Endodermal cell (in vitro differentiated cells): ENCODE measurements at places on chromosomes 7 and 10. TPM values are rescaled to one million over a fixed set of nuclear protein-coding genes. Genes with fewer than 3 reads are reported as not detected.

DNA sequence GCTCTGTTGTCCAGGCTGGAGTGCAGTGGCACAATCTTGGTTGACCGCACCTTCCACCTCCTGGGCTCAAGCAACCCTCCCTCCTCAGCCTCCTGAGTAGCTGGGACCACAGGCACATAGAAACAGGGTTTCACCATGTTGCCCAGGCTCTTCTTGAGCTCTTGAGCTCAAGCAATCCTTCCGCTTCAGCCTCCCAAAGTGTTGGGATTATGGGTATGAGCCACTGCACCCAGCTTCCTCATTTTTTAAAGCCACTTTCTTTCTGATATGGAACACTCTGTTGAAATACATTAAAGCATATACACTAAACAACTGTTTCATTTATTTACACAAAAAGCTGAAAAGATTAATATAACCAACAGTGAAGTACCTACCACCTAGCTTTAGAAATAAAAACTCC is 117.2 kb downstream of the CLEC2L start:
- no peaks in the 10 kb centered on the region for H3K27me3 ChIP-seq
- H3K4me1 ChIP-seq, result no peaks in the 10 kb centered on the region
- DNase-seq, result no peak

DNA sequence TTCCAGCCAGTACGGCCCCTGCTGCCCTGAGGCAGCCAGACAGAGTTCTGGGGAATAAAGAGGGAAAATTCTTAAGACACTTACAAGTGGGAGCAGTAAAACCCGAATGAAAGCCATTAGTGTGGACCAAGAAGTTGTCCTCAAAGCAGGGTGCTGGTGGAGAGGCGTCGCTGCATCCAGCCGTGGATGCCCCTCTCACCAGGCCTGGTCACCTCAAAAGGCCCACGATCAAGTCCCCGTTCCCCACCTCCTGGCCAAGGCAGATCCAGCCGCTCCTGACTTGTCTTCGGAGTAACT is 656 bp downstream of the VSTM4 start:
- H3K27me3 ChIP-seq, result peaks cover 58% of the 10 kb centered on the region
- DNase-seq, result no peak
- no peaks in the 10 kb centered on the region for H3K4me1 ChIP-seq
- no peaks in the 10 kb centered on the region for H3K36me3 ChIP-seq
- peak overlapping the region; percentile 79 for H3K4me3 ChIP-seq

The MINDY4 gene
- 6.6 and 8.1 TPM in 2 replicates for total RNA-seq

GRCh38 chr10:2813286-2813685 is 254.1 kb upstream of the PFKP start:
- H3K4me1 ChIP-seq, result no peaks in the 10 kb centered on the region
- no peak overlapping the region for H3K4me3 ChIP-seq
- no peaks in the 10 kb centered on the region for H3K36me3 ChIP-seq

GRCh38 chr7:23205577-23205908 is 23.7 kb downstream of the NUP42 start:
- H3K36me3 ChIP-seq, result peaks cover 17% of the 10 kb centered on the region
- peaks cover 37% of the 10 kb centered on the region for H3K27me3 ChIP-seq
- H3K4me1 ChIP-seq, result no peaks in the 10 kb centered on the region

The SPDYE2 gene
- not detected in 3 replicates for total RNA-seq

DNA sequence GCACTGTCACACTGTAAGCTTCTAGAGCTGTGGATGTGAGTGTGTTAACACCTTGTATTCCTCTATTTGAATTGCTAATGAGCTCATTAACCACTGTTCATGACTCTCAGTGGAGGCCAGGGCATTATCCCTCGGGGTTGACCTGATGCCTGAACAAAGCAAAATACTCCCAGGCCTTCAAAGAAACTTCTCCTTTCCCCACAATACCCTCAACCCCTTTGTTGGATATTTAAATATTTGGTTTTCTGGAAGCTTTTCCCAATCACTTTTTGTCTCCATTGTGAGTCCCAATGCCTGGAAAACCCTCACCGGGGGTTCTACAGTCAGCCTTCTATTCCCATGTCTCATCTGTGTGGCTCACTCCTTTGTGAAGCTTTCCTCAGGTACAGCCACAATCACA is 780.1 kb downstream of the PHTF2 start:
- H3K27me3 ChIP-seq, result no peaks in the 10 kb centered on the region
- H3K4me1 ChIP-seq, result peaks cover 15% of the 10 kb centered on the region
- H3K36me3 ChIP-seq, result no peaks in the 10 kb centered on the region
- peak overlapping the region; percentile 1 for H3K4me3 ChIP-seq
- DNase-seq, result peak; percentile 88
- peak overlapping the region; percentile 25 for H3K27ac ChIP-seq

GRCh38 chr7:139635526-139636302 is 112.2 kb downstream of the CLEC2L start:
- H3K4me1 ChIP-seq, result no peaks in the 10 kb centered on the region
- H3K36me3 ChIP-seq, result peaks cover 61% of the 10 kb centered on the region
- H3K27ac ChIP-seq, result peak overlapping the region; percentile 83

DNA sequence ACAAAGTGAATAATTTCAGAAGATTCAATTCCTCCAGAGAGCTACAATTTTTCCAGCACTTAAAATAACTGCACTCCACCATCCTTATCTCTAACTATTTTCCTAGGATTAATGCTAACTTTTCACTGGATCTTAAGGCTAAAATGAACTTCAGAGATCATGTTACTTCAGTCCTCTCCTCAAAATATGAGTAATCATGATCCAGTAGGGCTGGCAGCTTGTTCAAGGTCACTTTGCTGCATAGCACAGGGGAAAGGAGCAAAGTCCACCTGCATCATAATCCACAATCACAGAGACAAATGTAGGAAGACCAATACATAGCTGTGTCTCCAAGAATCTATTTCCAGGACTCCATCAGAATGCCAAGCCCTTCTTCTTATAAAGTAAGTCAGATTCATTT is 150.3 kb downstream of the LRRTM3 start:
- no peak overlapping the region for H3K4me3 ChIP-seq
- H3K36me3 ChIP-seq, result no peaks in the 10 kb centered on the region
- H3K27me3 ChIP-seq, result no peaks in the 10 kb centered on the region
- no peak overlapping the region for H3K27ac ChIP-seq

The FAM131B gene
- 3.6 and 5.4 TPM in 2 replicates for total RNA-seq

DNA sequence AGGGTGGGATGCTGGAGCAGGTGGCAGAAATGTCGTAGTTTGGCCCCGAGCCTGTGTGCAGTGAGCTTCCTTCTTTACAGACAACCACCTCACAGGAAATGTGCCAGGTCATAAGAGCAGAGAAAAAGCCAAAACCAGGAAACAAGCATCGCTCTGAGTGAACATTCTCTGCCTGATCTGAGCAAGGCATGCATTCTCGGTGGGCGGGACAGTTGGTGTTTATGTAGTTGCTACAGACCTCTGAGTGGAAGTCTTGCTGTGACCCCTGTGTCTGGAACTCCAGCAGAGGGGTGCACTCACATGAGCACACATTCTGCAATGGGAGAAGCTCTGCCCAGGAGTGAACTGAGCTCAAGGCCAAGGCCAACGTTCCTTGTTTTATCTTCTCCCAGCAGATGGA is 230.1 kb downstream of the TCERG1L start:
- H3K4me3 ChIP-seq, result no peak overlapping the region
- DNase-seq, result no peak
- H3K36me3 ChIP-seq, result no peaks in the 10 kb centered on the region

DNA sequence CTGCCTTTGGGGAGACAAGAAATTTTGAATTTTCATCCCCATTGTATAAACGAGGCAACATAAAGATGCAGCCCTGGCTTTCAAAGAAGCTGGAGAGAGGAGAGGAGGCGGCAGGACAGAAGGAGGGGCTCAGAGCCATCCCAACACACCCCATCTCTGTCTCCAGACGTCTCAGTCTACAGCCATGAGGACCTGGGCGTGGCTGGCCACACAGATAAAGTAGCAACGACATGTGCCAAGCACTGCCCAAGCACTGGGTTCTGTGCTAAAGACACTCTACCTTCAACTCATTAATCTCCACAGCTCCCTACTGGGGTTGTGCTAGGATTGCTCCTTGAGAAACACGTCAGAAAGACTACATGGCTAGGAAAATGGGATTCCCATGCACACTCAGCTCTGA is 65.2 kb downstream of the DLG5 start:
- H3K36me3 ChIP-seq, result peaks cover 39% of the 10 kb centered on the region
- no peak overlapping the region for H3K27ac ChIP-seq
- DNase-seq, result no peak

GRCh38 chr7:39451901-39452300 is 114.3 kb upstream of the YAE1 start:
- H3K27ac ChIP-seq, result no peak overlapping the region
- peaks cover 2% of the 10 kb centered on the region for H3K4me1 ChIP-seq
- H3K4me3 ChIP-seq, result no peak overlapping the region
- no peaks in the 10 kb centered on the region for H3K27me3 ChIP-seq
- no peak for DNase-seq

- no peaks in the 10 kb centered on the region for H3K36me3 ChIP-seq
- peak overlapping the region; percentile 79 for H3K4me3 ChIP-seq
- peak; percentile 86 for DNase-seq
Measured at GRCh38 chr10:22340329-22341189, 4.7 kb upstream of the SPAG6 start.

GRCh38 chr7:121480566-121481335 is 84.6 kb upstream of the FAM3C start:
- no peaks in the 10 kb centered on the region for H3K27me3 ChIP-seq
- H3K4me1 ChIP-seq, result peaks cover 10% of the 10 kb centered on the region
- H3K27ac ChIP-seq, result peak overlapping the region; percentile 69
- H3K4me3 ChIP-seq, result no peak overlapping the region
- DNase-seq, result peak; percentile 56

DNA sequence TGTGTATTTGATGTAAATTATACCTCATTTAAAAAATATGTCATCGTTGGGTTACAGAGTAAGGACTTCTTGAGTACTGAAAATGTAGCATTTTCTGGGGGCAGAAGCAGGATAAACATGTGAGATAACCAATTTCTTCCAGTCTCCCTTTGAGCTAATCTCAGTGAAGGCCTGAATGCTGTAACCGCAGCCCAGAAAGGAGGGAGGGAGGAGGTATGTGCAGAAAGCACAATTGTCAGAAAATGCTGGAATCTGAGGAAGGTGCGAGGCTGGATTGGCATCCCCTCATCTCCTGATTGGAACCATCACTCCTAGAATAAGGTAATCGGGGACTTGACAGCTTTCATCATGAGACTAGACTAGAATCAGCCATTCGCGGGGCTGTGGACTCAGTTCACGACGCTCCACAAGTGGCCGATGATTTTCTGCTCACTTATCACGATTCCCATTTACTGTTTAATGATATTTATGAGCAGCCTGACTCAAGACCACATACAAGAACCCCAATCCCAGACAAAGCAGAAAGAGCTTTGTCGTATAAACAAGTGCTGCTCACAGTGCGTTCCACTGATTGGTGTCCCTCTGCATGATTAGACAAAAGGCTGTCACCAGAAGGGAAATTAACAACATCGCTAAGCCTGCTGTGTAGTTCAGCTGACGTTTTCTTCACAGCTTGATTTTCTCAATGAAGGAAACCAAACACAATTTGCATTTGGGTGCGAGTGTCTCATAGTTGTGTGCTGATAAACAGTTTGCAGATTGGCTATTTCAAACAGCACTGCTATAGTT is 93.2 kb downstream of the SVIL start:
- H3K4me3 ChIP-seq, result no peak overlapping the region
- peak overlapping the region; percentile 26 for H3K27ac ChIP-seq
- H3K4me1 ChIP-seq, result no peaks in the 10 kb centered on the region
- peaks cover 7% of the 10 kb centered on the region for H3K36me3 ChIP-seq
- no peak for DNase-seq
- no peaks in the 10 kb centered on the region for H3K27me3 ChIP-seq

The DNAJC12 gene
- total RNA-seq, result not detected in 3 replicates

DNA sequence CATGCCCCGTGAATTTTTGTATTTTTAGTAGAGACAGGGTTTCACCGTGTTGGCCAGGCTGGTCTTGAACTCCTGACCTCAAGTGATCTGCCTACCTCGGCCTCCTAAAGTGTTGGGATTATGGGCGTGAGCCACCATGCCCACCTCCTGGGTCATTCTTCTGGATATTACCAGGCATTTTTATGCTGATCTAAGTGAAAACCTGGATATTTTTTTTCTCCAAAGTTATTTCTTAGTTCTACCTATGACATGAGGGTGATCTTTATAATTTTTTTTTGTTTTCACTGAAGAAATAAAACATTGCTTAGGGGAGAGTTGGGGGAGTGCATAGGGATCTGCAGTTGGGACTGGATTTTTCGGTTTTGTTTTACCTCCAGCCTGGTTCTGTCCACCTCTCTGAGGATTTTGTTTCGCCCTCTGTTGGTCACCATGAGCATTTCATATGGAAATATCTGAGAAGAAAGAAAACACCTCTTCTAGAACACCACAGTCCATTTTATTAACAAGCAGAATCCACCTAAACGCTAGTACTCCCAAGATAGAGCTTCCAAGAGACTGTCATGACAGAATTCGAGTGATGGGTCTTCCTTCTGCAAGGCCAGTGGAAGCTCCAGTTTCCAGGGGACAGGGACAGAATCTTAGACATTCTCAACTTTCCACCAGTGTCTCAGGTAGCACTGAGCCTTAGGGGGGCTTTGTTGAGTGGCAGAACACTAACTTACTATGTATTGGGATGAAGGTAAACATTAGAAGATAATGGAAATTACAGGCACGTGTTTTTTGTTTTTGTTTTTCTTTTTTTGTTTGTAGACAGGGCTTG is 33.4 kb upstream of the AFAP1L2 start:
- H3K27me3 ChIP-seq, result no peaks in the 10 kb centered on the region
- no peaks in the 10 kb centered on the region for H3K4me1 ChIP-seq
- H3K4me3 ChIP-seq, result no peak overlapping the region

- H3K4me1 ChIP-seq, result peaks cover 35% of the 10 kb centered on the region
- H3K36me3 ChIP-seq, result no peaks in the 10 kb centered on the region
- H3K27ac ChIP-seq, result peak overlapping the region; percentile 42
- no peaks in the 10 kb centered on the region for H3K27me3 ChIP-seq
- no peak for DNase-seq
Measured at GRCh38 chr10:3803927-3804741, 19.1 kb upstream of the KLF6 start.

GRCh38 chr7:158979635-158980351 is 123.4 kb downstream of the DYNC2I1 start:
- no peak for DNase-seq
- H3K4me1 ChIP-seq, result no peaks in the 10 kb centered on the region
- no peak overlapping the region for H3K27ac ChIP-seq
- no peak overlapping the region for H3K4me3 ChIP-seq
- no peaks in the 10 kb centered on the region for H3K36me3 ChIP-seq
- no peaks in the 10 kb centered on the region for H3K27me3 ChIP-seq

- H3K27me3 ChIP-seq, result no peaks in the 10 kb centered on the region
- no peak overlapping the region for H3K27ac ChIP-seq
- peaks cover 9% of the 10 kb centered on the region for H3K4me1 ChIP-seq
- H3K4me3 ChIP-seq, result no peak overlapping the region
- no peak for DNase-seq
- no peaks in the 10 kb centered on the region for H3K36me3 ChIP-seq
Measured at GRCh38 chr7:104926601-104927041, 87.4 kb upstream of the KMT2E start.

The GIMAP5 gene
- not detected in 3 replicates for total RNA-seq

- H3K36me3 ChIP-seq, result no peaks in the 10 kb centered on the region
- H3K27me3 ChIP-seq, result no peaks in the 10 kb centered on the region
- peak overlapping the region; percentile 34 for H3K4me3 ChIP-seq
- H3K27ac ChIP-seq, result no peak overlapping the region
- H3K4me1 ChIP-seq, result peaks cover 9% of the 10 kb centered on the region
- no peak for DNase-seq
Measured at GRCh38 chr7:117665368-117665767, 185.5 kb downstream of the CFTR start.

GRCh38 chr7:10122551-10123100 is 851.0 kb upstream of the PHF14 start:
- peaks cover 4% of the 10 kb centered on the region for H3K4me1 ChIP-seq
- H3K4me3 ChIP-seq, result no peak overlapping the region
- peak; percentile 53 for DNase-seq
- no peaks in the 10 kb centered on the region for H3K27me3 ChIP-seq
- no peaks in the 10 kb centered on the region for H3K36me3 ChIP-seq

- DNase-seq, result no peak
- no peak overlapping the region for H3K27ac ChIP-seq
- H3K4me1 ChIP-seq, result no peaks in the 10 kb centered on the region
- H3K27me3 ChIP-seq, result no peaks in the 10 kb centered on the region
Measured at GRCh38 chr7:85478530-85478929, 291.7 kb upstream of the SEMA3D start.
